ENCODE measurements at places on chromosomes 16 and 17. TPM values are rescaled to one million over a fixed set of nuclear protein-coding genes. Genes with fewer than 3 reads are reported as not detected.

DNA sequence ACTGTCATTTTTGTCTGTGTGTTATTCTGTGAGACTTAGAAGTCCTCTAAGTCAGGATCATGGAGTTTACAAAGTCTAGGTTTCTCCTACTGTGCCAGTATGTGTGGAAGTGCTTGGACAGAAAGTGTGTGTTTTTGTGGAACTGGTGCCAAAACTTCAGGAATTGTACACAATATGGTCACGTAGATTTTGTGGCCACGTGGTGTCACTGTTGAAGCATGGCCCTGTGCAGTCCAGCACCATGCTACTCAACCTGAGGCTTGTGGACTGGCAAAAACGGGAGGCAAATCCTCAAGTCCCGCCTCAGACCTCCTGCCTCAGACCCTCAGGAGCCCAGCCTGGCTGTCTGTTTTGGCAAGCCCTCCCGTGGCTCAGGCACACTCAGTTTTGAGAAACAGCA, 16.7 kb upstream of the ALKBH5 start:
- DNase-seq: no peak

MT4 gene
- total RNA-seq: not detected

DNA sequence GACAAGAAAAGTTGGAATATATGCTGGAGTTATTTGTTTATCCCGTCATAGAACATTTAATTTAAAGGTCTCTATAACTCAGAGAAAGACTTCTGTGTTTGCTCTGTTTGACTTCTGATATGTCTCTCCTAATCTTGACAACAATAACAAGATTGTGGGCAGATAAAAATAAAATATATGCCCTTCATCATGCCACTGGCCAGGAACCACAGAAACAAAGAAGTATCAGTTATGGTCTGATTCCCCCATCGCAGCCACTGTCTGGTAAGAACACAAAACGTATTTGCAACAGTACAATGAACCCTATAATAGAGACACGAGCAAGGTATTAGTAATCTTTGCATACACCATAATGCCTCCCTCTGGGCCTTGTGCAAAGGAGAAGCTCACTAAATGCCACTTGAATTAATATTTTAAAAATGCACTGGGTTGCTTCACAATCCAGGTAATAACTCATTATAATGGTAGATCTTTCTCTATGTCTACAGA, 1498.3 kb downstream of the CDH11 start:
- DNase-seq: no peak

AHSP gene
- not detected for total RNA-seq

- no peak for DNase-seq
Observed at GRCh38 chr17:72684405-72685020, 408.0 kb downstream of the SLC39A11 start.

GRCh38 chr16:7976563-7976962, 613.7 kb downstream of the TMEM114 start:
- DNase-seq: no peak

TBX6 gene
- 0.73 TPM for total RNA-seq

- DNase-seq: no peak
Observed at GRCh38 chr17:50963139-50963538, 97.0 kb upstream of the TOB1 start.

TVP23A gene
- total RNA-seq: not detected

KRT20 gene
- 0.08 TPM for total RNA-seq

ADAMTS18 gene
- total RNA-seq: 0.28 TPM

DNA sequence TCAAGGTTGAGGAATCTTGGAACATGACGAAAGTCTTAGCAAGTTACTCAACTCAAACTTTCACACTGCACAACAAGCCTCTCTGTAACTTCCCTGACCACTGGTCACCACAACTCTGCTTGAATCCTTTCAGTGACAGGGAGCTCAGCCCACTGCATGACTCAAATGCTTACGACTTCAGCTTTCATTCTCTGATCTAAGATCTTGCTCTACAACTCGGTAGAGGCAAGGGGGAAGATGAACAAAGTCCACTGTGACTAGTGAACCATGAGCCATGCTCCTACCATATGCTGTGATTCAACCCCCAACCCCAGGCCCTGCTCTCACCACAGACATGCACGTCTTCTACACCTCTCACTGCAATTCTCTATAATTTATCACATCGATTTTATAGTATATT, 160.9 kb downstream of the SLC39A11 start:
- no peak for DNase-seq

DNA sequence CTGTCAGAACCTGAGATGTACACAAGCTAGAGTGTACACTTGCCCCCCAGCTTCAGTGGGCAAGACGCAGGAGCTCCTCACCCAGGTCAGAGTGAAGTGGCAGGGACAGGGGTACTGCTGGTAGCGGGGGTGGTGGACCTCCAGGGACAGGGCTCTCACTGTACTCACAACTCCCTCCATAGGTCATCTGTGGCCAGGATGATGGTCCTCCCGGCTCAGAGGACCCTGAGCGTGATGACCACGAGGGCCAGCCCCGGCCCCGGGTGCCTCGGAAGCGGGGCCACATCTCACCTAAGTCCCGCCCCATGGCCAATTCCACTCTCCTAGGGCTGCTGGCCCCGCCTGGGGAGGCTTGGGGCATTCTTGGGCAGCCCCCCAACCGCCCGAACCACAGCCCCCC, 2.7 kb downstream of the NXPH3 start:
- DNase-seq: no peak

GRCh38 chr17:15384142-15384787, 42.9 kb upstream of the TEKT3 start:
- DNase-seq: no peak

DNA sequence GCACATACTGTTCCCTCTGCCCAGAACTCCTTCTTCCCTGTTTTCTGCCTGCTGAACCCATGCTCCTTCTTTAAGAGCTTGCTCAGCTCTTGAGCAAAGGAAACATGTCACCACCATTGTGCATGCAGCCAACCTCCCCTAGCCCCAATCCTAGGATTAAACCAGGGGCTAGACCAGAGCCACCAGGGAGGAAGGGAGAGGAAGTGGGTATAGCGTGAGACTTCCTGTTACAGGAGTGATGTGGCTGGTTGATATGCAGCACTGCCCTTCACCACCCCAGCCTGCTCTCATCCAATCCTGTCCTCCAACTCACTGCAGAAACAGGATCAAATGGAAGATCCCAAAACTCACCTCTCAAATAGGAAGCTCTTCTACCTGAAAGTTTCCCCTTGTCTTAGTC, 67.1 kb upstream of the CDH5 start:
- DNase-seq: no peak

WNT9B gene
- total RNA-seq: not detected

TPSAB1 gene
- not detected for total RNA-seq

- DNase-seq: no peak
Observed at GRCh38 chr17:80790981-80791742, 200.5 kb upstream of the CHMP6 start.

- peak; percentile 80 for DNase-seq
Observed at GRCh38 chr17:43601280-43602039, 55.3 kb upstream of the ETV4 start.

DNA sequence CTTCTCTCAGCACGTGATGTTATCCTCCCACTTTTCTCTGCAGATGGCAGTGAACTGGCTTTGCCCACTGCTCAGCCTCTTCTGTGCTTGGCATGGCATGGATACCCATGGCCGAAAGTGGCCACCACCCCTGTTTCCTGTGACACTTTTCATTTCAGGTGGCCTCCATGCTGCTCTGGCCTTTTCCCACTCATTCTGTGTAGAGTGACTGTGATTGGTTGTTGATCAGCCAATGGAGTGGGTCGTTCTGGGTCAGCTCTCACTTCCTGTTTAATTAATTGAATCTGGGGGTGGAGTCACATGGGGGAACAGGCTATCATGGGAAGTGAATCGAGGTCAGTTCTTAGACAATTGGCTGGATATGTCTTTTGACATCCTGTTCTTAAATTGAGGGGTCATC, 350.1 kb upstream of the EEF2KMT start:
- no peak for DNase-seq

DNA sequence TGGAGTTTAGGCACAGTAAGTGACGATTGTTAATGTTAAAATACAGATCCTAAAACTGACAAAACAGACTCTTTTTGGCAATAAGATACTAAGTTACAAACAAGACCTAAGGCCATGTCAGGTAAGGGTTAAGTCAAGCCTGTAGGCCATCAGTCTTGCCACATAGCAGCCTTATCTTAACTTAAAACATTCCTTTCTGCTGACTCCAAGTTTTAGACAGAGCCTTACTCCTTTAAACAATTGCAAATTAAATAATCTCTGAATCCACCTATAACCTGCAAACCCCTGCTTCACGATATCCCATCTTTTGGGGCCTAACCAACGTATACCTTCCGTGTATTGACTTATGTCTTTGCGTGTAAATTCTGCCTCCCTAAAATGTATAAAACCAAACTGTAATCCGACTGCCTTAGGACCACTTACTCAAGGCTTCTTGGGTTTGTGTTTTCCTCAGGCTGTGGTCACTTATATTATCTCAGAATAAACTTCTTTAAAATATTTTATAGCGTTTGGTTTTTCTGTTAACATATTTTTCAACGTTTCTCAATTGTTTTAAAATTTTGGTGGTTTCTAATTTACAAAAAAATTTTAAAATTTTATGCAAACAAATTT, 64.4 kb downstream of the EFCAB5 start:
- DNase-seq: no peak

- DNase-seq: no peak
Observed at GRCh38 chr16:78513838-78514237, 414.4 kb downstream of the WWOX start.

DNA sequence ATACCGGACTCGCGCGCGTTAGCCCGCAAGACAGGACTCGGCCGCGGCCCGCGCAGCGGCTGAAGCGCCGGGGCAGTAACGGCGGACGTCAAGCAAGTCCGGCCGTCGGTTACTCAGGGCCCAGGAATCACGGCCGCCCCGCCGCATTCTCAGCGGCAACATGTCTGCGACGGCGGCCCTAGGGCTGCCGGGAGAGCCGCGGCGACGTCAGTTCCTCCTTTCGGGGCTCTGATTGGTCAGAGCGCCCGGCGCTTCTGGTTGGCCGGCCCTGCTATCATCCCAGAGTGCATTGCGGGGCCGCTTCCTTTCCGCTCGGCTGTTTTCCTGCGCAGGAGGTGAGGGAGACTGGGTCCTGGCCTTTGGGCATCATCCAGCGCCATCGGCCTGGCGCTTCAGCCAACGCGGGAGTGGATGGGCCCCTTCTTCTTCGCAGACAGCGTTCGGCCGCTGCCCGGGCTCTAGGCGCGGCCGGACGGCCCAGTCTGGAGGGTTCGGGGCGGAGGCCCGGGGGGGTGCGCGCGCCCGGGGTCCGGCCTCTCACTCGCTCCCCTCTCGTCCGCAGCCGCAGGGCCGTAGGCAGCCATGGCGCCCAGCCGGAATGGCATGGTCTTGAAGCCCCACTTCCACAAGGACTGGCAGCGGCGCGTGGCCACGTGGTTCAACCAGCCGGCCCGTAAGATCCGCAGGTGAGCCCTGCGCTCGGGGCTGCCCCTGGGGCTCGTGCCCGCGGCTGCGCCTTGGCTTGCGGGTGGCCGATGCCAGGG, at the start of gene RPL13:
Gene RPL13 (plus strand): TSS at position 305 of the 764 bp plus-strand sequence. CDS start 278 bp downstream, at position 583.
- peak; percentile 97 for DNase-seq

DNA sequence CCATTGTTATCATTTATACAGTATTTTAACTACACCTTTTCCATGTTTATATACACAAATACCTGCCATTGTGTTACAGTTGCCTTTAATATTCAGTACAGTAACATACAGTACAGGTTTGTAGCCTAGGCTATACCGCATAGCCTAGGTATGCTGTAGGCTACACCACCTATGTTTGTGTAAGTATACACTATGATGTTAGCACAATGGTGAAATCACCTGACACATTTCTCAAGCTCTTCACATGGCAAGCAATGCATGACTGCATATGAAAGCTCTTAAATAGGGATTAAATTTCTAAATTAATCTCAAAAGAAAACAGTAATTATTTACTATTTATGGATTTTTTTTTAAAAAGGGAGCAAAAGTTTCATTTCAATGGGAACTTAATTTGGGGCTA, 12.0 kb downstream of the LRRC37B start:
- no peak for DNase-seq

PLA2G10 gene
- not detected for total RNA-seq

- DNase-seq: no peak
Observed at GRCh38 chr16:75380870-75381269, 52.4 kb downstream of the CFDP1 start.

DNA sequence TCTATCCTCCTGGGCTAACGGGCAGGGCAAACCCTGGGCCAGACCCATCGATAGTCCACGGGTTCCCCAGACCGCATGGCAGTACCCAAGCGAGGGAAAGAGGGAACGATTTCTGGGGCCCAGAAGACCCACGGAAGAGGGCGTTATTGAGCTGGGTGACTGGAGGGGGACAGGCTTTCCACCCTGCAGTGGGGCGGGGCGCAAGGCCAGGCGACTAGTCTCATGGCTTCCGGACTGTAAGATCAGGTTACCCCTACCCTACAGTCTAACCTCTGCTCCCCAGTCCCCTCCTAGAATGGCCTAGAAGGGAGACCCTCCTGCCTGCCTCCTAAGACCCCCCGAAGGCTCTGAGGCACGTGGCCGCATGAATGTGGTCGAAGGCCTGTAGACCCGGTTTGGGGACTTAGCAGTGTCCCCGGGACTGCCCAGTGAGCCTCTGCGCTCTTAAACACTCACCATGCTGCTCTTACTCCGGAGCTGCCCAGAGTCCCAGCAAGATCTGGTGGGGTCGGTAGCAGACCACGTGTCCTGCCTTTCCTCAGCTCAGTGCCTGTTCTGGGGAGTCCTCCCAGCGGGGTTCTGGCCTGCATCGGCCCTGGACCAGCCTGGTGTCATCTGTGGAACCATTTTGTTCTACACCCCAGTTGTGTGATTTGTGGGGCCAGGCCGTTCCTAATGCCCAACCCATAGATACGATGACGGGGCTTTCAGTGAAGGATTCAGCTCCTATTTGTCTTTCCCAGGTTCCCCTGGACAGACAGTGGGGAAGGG, 13.2 kb upstream of the AURKB start:
- DNase-seq: peak; percentile 82

GP1BA gene
- total RNA-seq: not detected

DNA sequence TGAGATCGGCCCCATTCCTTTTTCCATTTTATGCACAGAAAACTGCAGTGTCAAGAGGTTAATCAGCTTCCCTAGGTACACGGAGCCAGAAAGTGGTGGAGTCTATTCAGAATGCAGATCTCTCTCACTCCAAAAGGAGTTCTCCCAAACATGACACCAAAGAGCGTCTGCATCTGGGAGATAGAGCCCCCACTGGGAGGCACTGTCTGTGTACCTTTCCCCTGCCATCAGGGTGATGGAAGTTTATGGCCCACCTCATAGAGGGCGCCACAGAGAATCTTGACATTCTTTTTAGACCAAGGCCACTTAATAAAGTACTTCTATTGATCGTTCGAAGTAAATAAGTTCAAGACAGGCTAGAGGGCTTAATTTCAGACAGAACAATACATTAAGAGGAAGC, 493.7 kb upstream of the ERCC4 start:
- no peak for DNase-seq

CHP2 gene
- not detected for total RNA-seq

SLC4A1 gene
- total RNA-seq: not detected

CD300LG gene
- total RNA-seq: not detected

ATP2A1 gene
- total RNA-seq: 21.8 TPM

- peak; percentile 93 for DNase-seq
Observed at GRCh38 chr17:17540278-17540906, 44.2 kb upstream of the RASD1 start.

GRCh38 chr17:40337351-40337750, 27.2 kb downstream of the GJD3 start:
- no peak for DNase-seq

- no peak for DNase-seq
Observed at GRCh38 chr17:19397556-19398041, 10.6 kb upstream of the MFAP4 start.

- no peak for DNase-seq
Observed at GRCh38 chr16:11296706-11297491, 15.8 kb upstream of the PRM1 start.

- no peak for DNase-seq
Observed at GRCh38 chr16:3798838-3799237, 81.5 kb upstream of the TRAP1 start.

- peak; percentile 70 for DNase-seq
Observed at GRCh38 chr17:13030459-13031300, 12.9 kb upstream of the ELAC2 start.
